ENCODE measurements at places on chromosomes 13 and 19.

DNA sequence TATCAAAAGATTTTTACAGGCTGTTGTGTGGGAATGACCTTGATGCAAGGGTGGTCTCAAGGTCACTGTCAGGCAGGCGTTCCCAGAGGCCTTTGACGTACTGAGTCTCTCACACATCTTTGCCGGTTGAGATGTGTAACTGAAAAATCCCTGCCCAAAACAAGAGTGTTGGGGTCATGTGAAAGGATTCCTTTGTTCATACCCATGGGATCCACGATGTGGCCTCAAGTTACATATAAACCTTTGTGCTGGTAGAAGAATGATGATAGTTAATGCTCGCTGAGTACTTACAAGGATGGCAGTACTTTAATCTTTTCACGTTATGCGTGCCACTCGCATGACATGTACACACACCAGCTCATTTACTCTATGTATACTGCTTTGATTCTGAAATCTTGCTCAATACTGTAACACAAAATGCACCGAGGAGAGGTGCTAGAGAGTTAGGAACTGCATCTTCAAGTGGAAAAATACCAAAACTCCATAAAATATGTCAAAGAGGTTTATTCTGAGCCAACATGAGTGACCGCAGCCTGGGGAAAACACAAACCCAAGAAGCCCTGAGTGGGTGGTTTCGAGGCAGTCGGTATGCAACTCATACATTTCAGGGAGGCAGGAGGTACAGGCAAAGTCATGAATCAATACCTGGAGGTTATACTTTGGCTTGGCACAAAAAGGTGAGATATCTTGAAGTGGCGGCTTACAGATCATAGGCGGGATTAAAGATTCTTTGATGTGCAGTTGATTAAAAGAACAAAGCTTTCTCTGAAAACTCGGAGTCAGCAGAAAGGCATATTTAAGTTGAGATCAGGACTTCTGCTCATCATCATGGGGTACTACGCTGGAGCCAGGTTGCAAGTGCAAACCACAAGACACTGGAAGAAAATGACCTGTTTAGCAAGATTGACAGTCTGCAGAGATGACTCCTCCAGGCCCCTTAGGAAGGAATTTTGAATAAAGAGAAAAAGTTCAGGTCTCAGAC is 87.4 kb upstream of the ARHGEF7 start:
- no peak overlapping the region for H3K27ac ChIP-seq
- no peak for DNase-seq
- H3K4me1 ChIP-seq = no peaks in the 10 kb centered on the region
- H3K4me3 ChIP-seq = no peak overlapping the region
- no peaks in the 10 kb centered on the region for H3K27me3 ChIP-seq

DNA sequence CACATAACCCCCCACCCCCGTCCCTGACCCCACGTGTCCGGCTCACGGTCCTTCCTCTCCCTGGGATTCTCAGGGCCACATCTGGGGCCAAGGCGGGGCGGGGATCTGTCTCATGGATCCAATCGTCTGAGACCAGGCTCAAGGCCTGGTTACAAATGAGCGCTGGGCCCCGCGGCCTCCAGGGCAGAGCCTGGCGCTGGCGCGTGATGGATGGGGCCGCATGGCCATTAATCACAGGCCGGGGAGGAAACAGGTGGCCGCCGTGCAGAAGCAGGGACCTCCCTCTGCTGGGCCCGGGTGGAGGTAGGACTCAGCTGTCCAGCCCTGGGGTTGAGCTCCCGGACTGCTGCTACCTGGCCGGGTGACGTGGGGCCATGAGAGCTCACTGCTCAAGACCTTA is 5.8 kb upstream of the TLE5 start:
- no peak overlapping the region for H3K4me3 ChIP-seq
- H3K27ac ChIP-seq = no peak overlapping the region
- H3K36me3 ChIP-seq = no peaks in the 10 kb centered on the region

GRCh38 chr19:37329686-37330085 is 41.2 kb upstream of the ZNF527 start:
- H3K4me3 ChIP-seq = no peak overlapping the region
- H3K27ac ChIP-seq = no peak overlapping the region
- no peaks in the 10 kb centered on the region for H3K27me3 ChIP-seq

GRCh38 chr19:4474514-4475022 is 2.5 kb downstream of the HDGFL2 start:
- H3K4me3 ChIP-seq = peak overlapping the region; percentile 68
- peaks cover 9% of the 10 kb centered on the region for H3K4me1 ChIP-seq
- no peaks in the 10 kb centered on the region for H3K36me3 ChIP-seq
- no peak for DNase-seq
- H3K27me3 ChIP-seq = no peaks in the 10 kb centered on the region
